Thoracic aorta (tissue), 2 donors: ENCODE measurements at places on chromosomes 12 and 14. TPM values are rescaled to one million over a fixed set of nuclear protein-coding genes. Genes with fewer than 3 reads are reported as not detected.

DNA sequence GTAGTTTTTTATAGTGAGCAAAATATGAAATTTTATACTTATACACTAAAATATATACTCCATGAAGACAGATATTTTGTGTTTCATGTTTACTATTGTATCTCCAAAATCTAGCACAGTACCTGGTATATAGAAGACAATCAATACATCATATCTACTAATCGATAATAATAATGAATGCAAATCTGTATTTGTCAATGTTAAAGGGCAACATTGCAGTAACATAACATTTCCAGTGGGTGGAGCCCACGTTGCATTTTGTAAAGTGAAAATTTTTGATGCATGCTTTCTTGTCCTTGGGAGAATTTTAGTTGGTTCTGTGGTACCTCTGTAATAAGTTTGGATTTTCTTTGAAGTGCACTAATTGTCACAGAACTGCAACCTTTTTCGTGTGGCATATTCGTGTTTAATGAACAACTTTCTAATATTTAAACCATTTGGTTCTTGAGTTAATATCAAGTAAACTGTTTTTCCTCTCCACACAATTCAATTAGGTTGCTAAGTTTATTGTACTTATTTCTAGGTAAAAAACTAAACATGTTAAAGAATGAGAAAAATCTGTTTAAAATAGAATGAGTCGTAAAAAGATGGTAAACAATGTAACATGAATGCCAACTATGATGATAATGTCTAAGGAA is 47.4 kb downstream of the AVPR1A start:
- DNase-seq, result no peak

GRCh38 chr14:29814156-29815015 is 113.3 kb downstream of the PRKD1 start:
- no peak for DNase-seq

DNA sequence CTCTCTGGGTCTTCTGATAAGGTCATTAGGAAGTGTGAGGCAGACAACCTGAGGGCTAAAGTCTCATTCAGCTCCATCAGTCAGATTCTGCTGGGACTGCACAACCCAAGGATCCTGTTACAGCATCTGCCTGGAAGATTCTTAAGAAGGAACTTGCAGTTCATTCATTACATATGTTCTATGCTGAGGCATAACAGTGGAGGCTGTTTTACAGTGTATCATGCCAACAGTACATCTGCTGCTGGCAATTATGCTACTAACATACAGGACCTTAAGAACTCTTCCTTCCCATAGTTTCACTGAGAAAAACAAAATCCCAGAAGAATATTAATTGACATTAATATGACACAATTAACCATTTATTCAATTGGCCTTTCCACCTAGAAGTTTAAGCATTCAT is 968.6 kb downstream of the DIO2 start:
- DNase-seq, result no peak

- DNase-seq, result no peak
Measured at GRCh38 chr12:67426067-67426466, 156.9 kb downstream of the CAND1 start.

DNA sequence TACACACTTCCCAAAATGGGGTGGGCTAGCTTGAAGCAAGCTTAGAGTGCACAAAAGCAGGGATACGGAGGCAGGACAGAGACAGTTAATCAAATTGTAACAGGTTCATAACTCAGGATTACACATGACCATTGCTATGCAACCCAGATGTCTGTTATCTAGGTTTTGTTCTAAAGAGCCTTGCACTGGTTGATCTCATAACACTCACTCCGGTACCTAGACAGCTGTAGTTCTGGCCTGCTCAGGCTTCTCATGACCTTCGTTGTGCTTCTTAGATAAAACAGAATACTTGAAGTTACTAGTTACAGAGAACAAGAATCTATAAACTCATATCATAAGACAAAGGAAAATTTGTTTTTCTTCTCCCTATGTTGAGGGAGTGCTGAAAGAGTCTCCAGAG is 983.4 kb downstream of the TMEM121 start:
- DNase-seq, result no peak

DNA sequence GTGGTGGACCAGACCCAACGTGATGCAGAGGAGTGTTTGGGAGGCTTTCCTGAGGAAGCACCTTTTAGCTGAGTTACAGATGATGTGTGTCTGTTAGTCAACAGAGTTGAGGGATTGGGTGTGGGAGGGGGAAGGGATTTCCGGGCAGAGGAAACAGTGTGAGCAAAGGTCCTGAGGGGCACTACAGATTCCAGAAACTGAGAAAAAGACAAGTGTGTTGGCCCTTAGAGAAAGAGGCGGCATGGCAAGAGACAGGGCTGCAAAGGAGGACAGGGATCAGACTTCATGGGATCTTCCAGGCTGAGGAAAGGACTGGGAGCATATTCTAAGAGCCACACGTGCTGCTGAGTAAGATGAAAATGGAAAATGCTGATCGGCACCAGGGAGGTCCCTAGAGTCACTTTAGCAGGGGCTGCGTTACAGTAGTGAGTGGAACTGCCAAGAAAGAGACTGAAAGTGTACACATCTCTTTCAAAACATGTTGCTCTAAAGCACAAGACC is 9.4 kb upstream of the RPS6KL1 start:
- DNase-seq, result no peak

GRCh38 chr14:89640141-89640540 is 223.1 kb upstream of the FOXN3 start:
- no peak for DNase-seq

- no peak for DNase-seq
Measured at GRCh38 chr14:68082698-68083291, 263.2 kb downstream of the RAD51B start.

DNA sequence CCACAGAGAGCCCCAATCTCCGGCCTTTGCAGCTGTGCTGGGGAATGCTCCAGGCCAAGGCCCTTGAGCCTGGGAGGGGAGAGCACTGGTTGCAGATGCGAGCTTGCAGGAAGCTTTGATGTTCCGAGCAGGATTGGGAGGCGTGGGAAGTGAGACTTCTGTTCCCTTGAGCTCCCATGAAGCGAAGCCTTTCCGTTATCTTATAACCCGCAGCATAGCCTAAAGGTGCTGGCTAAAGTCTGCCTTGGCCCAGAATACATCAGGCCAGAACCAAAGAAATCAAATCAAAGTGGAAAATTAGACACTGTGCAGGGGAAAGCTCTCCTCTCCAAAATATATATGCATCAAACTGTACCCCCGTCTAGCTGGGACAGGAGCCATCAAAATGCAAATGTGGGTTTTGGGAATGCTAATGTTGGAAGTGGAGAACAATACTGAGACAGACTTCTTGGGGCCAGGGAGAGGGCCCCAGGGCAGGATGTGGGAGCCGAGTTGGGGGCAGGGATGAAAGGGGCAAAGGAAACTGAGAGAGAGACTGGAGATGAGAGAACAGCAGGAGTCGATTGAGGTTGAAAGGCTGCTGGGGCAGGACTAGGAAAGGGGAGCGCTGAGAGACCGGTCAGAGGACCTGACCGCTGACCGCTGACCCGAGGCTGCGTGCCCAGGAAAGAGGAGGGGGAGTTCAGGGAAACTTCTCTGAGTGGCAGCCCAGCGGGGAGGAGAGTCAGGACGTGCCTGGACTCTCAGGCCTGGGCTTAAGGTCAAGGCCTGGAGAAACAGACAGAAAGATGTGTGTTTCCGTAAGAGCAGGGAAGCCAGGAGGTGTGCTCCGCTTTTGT is 152.2 kb upstream of the PARP11 start:
- DNase-seq, result no peak

DNA sequence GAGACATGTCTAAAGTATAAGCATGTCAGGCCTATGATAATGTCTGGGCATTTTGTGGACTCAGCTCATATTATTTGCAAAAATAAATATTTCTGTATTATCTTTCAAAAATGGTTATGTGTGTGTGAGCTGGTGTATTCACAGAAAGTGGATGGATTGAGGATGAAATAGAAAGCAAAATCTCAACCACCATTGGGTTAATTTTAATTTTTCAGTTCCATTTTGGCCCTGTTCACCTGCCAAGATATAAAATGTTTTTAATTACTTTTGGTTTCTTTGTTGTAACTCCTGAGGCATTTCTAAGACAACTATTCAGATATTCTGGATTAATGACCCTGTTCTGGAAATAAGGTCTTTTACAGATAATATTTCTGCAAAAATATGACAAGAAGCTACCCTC is 232.7 kb upstream of the PPFIA2 start:
- DNase-seq, result no peak

DNA sequence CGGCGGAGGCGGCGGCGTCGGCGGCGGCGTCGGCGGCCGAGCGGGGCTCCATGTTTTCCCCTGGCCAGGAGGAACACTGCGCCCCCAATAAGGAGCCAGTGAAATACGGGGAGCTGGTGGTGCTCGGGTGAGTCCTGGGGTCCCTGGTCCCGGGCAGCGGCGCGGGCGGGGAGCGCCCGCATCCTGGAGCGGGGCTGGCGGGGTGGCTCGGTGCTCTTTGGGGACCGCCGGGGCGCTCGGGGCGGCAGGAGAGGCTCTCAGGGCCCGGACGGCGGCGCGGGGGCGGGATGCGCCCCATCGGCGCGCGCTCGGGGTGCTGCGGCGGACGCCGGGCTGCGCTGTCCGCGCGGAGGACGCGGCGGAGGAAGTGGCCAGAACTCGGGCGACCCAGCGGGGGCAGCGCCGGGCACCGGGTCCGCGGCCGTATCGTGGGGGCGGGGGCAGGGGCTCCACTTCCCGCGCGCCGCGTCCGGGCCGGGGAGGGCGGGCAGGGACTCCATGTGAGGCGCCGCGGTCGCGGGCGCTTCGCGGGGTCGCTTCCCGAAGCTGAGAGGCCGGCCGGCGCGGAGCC is 485 bp downstream of the PELI2 start:
- no peak for DNase-seq

GRCh38 chr12:89525305-89525823 is 483 bp downstream of the POC1B start:
- DNase-seq, result no peak

DNA sequence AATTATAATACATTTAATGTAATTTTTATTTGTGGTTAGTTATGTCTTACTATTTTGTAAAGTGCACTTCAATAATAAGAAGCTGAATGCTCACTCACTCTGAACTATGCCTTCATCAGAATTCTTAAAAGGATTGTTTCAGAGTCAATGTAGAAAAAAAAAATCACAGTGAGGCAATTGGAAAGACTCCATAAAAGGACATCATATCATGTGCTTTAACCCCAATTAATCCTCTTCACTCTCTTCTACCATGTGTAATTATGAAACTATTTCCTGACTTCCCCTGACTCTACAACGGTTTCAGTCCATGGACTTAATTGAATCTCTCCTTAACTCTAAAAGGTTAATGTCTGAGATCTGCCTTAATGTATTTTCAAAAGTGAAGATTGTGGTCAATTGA is 250.4 kb upstream of the ALG10 start:
- no peak for DNase-seq

DNA sequence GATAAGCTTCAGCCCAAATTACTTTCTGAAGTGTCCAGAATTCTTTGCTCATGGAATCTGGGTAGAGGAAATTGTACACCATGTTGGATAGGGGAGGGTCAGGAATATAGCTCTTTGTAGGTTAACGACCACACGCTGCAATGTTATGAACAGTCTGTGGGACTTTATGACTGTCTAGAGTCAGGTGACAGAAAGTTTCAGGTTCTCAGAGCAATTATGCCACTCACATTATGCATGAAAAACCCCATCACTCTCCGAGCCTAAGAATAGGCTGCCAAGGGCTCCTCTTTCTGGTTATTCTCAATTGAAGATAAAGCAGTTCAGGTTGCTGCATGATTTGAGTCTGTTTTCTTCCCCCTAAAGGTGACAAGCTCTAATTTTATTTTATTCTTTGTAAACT is 430.9 kb downstream of the ATP23 start:
- DNase-seq, result no peak

GRCh38 chr12:74776378-74776777 is 238.7 kb downstream of the ATXN7L3B start:
- DNase-seq, result no peak

DNA sequence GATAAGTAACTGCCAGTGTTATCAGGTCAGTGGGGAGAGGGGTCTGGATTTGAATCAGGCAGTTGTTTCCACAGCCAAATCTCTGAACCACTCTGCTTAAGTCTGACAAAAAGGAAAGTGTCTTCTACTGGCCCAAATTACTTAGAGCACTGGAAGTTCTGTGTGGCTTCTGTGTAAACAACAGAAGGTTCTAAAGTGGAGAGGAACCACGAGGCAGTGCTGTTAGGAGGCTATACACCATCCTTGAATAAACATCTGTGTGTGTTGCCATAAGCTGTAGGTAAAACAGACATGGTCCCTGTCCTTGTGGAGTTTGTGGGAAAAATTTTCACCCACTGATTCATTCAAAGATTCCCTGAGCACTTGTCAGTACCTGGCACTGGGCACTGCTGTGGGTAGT is 50.0 kb downstream of the GALNT4 start:
- no peak for DNase-seq

DNA sequence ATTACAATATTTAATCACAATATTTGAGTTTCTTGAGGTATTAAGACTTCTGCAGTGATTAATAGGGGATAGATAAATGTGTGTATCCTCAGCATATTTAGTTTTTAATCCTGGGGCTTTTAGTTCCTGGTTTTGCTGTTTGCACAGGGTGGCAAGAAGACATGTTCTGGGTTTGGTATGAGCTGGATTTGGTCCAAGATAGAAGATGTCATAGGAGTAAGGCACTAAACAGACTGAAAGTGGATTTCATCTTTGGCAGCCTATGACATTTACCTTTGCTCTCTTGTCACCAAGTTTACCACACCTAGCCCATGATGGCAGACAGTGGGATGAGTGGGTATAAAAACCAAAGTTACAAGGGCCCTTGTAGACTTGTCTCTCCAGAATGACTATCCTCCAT is 168.2 kb downstream of the LRRK2 start:
- DNase-seq, result no peak

GRCh38 chr14:76313852-76314251 is 62.1 kb upstream of the ESRRB start:
- no peak for DNase-seq

GRCh38 chr14:87810711-87811110 is 182.3 kb downstream of the GALC start:
- no peak for DNase-seq

TCL1B gene
- not detected for total RNA-seq

LRTM2 gene
- total RNA-seq, result not detected

NTF3 gene
- 24.4 TPM for total RNA-seq

CACNA2D4 gene
- 8.7 TPM for total RNA-seq

TAS2R8 gene
- not detected for total RNA-seq

SLCO1A2 gene
- not detected for total RNA-seq

CNPY2 gene
- total RNA-seq, result 72.0 TPM

TEX52 gene
- total RNA-seq, result not detected

LAG3 gene
- total RNA-seq, result 1.5 TPM

HRK gene
- 0.14 TPM for total RNA-seq

LTB4R gene
- 8.9 TPM for total RNA-seq

NANOG gene
- total RNA-seq, result 0.35 TPM

MDP1 gene
- total RNA-seq, result 15.7 TPM
